ENCODE measurements at places on chromosomes 2 and 18. TPM values are rescaled to one million over a fixed set of nuclear protein-coding genes. Genes with fewer than 3 reads are reported as not detected.

- DNase-seq: no peak
These were observed 302.8 kb downstream of the NCKAP5 start for GRCh38 chr2:133265432-133265949.

DNA sequence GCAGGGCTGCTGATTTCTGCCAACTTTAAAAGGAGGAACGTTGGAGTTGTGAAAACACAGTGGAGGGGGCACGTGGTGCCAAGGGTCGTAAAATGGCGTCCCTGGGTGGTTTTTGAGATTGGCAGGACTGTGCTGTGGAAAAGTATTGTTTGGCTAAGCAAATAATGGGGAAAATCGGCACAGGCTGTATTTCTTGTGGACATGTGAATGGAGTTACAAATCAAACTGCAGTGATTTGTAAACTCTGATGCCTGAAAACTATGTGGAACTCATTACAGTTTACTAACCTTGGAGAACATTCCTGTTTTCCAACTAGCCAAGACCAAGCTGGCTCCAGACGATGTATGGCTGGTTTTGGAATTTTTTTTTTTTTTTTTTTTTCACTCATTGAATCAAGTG, 68.7 kb downstream of the KCTD1 start:
- DNase-seq: no peak

THAP4 gene
- total RNA-seq: 49.8 TPM

DNA sequence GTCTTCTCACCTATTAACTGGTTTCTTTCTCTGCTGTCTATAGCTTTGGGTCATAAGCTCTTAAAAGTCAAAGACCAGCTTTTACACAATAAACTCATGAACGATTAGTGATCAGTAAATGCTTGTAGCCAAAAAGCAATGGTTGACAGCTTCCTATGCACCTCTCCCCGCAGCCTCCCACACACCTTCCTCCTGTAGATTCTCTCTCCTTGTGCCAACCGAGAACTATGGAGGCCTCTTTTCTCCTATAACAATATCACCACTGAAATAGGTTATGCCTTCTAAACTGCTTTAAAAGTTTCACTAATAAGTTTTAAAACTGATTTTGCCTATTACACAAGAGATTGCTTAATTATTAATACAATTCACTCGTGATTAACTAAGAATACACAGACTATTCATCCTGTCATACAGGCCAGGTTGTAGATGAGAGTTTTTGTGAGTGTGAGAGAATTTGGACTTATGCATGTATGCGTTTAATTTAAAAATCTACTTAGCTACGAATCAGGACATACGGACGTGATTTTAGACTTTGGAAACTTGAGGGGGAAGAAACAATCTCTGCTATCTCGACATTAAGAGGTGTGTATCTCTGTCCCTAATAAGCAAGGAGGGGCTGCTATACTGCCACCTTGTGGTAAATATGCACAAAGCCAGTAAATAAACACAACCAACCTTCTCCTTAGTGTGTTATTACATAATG, 229.1 kb upstream of the RBBP8 start:
- DNase-seq: peak; percentile 24

DNA sequence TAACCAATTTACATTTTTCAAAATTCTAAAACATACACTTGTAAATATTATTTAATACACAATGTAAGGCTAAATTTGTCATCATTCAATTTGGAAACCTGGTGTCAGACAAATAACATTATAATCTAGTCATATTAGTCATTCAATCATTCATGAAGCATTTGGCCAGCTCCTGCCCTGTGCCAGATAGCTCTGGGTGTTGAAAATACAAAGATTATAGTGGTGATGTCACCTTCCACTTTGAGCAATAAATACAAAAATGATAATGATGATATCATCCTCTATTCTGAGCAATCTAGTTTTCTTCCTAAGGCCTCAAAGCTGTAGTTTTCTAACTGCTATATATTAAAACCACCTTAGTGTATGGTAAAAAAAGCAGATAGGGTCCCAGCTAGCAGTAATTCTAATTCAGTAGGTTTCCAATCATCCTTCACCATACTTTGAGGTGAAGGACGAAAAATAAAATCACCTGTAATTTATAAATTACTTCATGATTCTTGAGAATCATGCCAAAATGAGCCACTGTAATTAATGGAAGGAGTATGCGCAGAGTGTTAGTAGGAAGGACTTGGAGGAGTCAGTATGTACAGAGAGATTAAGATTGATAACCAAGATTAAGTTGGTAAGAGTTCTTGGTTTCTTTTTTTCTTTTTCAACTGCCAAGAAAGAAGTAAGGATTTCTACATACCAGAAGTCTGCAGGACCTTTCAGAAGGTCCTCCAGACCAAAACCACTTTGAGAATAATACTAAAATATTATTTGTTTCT, 23.2 kb downstream of the MEMO1 start:
- DNase-seq: no peak

RESP18 gene
- total RNA-seq: not detected

DNA sequence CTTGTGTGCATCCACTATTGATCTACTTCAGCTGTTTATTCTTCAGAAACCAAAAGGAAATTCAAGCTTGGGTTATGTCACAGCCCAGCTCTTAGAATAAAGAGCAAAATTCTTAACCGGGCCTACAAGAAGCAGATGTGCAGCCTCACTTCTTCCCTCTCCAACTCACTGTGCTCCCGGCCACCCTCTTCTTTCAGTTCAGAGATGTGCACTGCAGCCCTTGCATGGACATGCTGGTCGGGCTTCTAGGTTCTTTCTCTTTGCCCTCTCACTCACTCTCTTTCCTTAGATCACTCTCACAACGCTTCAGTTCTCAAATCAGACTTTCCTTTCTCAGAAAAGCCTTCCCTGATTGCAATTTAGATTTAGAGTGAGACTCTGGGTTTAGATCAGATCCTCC, 104.1 kb downstream of the CHN1 start:
- DNase-seq: no peak

DNA sequence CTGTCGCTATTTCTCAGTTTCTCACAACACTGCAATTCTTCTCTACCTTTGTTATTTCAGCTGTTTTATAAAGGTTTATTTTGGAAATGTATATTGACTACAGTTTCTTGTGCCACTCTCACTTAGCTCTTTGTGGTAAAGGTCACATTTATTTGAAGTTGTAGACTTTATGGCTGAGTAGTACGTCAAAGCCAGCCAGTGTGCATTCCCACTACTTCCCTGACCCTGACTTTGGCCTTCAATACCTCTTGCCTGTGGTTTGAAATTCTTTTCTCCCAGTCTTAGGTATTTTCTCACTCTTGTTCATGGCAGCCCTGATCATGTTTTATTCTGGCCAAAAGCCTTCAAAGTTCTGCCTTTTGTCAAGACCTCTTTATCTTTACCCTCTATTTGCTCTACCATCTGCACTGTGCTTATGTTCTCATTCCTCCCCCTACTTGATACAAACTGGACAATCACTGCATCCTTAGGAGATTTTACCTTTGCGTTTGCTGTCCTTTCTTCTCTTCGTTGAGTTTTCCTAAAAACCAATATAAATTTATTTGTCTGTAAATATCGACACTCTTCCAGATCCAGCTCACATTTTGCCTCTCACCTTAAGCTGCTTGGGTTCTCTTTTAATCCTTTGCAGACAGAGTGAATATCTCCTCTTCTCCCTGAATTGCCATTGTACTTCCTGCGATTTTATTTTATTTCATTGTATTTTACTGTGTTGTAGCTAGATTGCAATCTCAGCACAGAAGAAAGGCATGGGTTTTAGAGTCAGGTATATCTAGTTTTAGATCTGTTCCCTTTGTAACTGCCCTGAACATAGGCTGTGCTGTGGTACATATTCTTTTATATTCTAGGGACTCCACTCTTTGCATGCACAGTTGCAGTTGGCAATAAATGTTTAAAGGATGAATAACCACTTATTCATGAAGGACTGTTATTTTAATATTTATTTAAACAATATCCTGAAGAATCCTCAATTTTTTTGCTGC, 31.2 kb downstream of the GULP1 start:
- no peak for DNase-seq

GRCh38 chr2:69306822-69307578, 80.0 kb downstream of the GFPT1 start:
- peak; percentile 86 for DNase-seq

DNA sequence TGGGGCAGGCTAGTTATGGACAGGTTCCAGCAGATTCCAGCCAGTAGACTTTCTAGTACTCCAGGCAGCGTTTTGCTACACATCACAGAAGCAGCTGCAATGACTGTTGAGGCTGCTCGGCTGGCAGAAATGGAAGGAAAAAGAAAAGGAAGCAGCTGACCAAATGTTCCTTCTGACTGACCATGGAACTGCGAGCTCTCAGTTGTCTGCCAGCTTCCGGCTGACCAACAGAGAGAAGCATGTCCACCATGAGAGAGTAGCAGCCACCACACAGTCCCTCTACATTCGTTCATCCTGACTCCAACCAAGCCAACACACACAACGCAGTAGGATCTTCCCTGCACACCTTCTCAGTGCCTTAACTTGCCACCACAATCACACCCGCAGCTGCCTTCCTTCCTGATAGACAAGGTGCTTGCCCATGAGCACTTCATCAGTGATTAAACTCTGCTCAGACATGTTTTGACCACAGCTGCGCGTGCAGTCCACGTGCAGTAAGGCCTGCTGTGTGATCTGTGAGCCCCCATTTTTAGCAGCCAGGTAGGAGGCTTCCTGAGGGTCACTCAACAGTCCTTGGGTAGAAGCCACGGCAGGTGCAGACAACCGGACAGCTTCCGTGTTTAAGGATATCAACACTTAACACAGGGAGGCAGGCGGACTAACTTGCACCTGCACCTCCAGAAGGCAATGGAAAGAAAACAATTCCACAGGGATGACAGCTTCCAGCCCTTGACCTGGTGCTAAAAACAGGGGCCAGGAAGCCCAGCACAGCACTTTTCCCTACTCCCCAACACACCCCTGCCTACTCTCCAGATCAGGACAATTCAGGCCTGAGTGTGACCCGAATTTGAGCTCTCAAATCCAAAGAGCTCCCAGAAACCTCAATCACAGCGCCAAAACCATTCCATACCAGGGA, 996 bp downstream of the TGFBRAP1 start:
- peak; percentile 69 for DNase-seq

GBX2 gene
- not detected for total RNA-seq

RNU2-63P gene
- under 0.01 TPM for total RNA-seq

- no peak for DNase-seq
These were observed 274.9 kb upstream of the UBE2E3 start for GRCh38 chr2:180705551-180705950.

- DNase-seq: no peak
These were observed 287.0 kb downstream of the SLC8A1 start for GRCh38 chr2:40164736-40165508.

EFEMP1 gene
- 0.27 TPM for total RNA-seq

DNA sequence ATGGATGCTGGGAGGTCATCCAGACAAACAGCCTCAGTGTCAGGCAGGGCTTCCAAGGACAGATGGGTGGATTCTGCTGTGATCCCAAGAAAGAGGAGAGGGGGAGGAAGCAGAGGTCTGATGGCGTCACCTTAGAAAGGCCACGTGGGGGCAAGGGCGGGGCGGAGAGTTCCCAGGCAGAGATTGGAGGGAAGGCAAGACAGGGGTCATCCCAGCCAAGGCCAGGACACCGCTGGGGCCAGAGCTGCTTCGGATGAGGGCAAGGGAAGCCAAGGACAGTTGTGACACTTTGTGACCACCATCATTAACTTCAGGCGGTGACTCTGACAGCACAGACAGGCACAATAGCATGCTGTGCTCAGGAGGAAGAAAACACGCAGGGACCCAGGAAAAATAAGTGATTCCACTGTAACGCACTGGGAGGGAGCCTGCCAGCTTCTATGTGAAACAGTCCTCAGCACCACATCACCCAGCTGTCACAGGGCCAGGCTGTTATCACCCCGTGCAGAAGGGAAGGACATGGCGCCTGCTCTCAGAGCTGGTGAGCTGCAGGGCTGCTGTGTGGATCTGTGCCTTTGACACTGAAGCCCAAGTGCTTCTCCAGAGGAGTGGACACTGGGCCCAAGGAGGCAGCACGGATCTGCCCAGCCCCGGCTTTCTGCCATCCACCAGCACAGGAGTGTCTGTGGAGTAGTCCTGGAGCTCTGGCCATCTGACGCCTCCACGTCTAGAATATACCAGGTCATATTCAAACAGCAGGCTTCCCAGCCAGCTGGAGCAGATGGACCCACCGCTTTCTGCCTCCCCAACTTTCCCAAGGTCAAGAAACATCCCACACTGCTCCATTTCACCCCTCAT, 204.1 kb downstream of the NDUFA10 start:
- DNase-seq: no peak

GRCh38 chr2:222284466-222284865, 14.3 kb downstream of the PAX3 start:
- DNase-seq: no peak

DNA sequence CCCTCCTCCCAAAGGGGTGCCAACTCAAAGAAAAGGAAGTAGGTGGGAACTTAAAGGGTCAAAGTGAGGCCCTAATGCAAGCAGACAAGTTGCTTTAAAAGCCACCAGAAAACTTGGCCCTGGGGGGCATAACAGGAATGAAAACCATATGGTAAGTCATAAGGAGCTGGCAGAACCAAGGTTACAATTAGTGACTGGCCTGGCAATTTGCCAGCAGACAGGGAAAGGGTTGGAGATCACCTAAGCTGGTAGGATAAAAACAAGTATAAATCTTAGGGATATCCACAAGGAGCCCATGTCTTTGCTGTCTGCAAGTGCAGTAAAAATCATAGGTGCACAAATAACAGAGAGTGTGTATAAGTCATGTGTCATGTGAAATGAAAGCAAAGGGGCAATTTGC, 256.7 kb upstream of the LRRTM4 start:
- no peak for DNase-seq

GRCh38 chr18:63290166-63290820, 29.3 kb downstream of the BCL2 start:
- DNase-seq: no peak

DNA sequence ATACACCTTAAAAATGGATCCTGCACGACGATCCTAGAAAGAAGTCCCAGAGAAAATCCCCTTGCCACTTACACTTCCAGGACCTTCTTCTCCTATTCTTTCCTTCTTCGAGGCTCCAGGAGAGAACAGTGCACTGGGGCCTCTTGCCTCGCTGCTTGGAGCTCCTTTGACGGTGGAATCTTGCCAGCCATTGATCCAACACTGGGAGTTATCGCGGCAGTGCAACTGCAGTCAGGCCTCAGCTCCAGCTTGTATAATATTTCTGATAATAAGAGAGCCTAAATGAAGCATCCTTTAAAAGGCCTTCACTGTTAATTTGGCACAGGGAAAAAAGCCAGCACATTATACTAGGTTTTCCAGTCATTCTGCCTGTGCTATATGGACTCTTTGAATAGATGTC, 216.9 kb upstream of the PARD3B start:
- no peak for DNase-seq

- DNase-seq: no peak
These were observed 34.1 kb downstream of the SERPINB11 start for GRCh38 chr18:63736876-63737275.

DNA sequence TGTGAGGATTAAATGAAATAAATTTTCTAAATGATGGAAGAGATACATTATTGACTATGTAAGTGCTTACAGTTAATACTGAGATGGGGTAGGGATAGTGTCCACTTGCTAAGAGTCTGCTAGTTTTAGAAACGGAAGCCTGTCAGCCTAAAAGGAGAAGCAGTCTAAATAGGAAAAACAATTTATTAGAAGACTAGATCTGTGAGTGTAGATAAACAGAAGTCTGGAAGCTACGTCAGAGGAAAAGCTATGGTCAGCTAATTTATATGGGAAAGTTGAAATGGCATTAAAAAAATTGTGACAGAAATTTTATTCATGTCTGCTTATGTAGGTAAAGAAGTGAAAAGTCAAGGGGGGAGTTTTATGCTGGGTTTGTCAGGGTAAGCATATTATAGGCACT, 1338.4 kb upstream of the CHAC2 start:
- DNase-seq: peak; percentile 62
